ENCODE measurements at places on chromosomes 5 and 9. TPM values are rescaled to one million over a fixed set of nuclear protein-coding genes. Genes with fewer than 3 reads are reported as not detected.

The MYO10 gene
- total RNA-seq = 126 TPM

The APBB3 gene
- total RNA-seq = 5.5 TPM

The HINT1 gene
- 187 TPM for total RNA-seq

The ST6GALNAC6 gene
- total RNA-seq = 36.2 TPM

The EQTN gene
- not detected for total RNA-seq

The CDH9 gene
- not detected for total RNA-seq

The TMEM267 gene
- total RNA-seq = 9.8 TPM

The EMB gene
- total RNA-seq = not detected

The IL4 gene
- total RNA-seq = not detected

The IL5 gene
- not detected for total RNA-seq

The DPH7 gene
- 28.0 TPM for total RNA-seq

The SLC34A1 gene
- not detected for total RNA-seq

The SLC24A2 gene
- total RNA-seq = not detected

The HABP4 gene
- total RNA-seq = 9.8 TPM

The PCDHGB5 gene
- 8.7 TPM for total RNA-seq

The ZNG1E gene
- 34.7 TPM for total RNA-seq

The PSMB7 gene
- total RNA-seq = 260 TPM

The TRIM7 gene
- 15.5 TPM for total RNA-seq

The RETREG1 gene
- 0.14 TPM for total RNA-seq

The PRDM9 gene
- not detected for total RNA-seq

The SLC25A2 gene
- total RNA-seq = 0.32 TPM

The AMBP gene
- not detected for total RNA-seq

The IL9 gene
- not detected for total RNA-seq

The CATSPER3 gene
- not detected for total RNA-seq

The IFNA2 gene
- not detected for total RNA-seq

The LSM11 gene
- total RNA-seq = 12.1 TPM

The SMC2 gene
- 36.8 TPM for total RNA-seq

The ATP10B gene
- total RNA-seq = not detected

The GPR21 gene
- 0.46 TPM for total RNA-seq

The ECSCR gene
- total RNA-seq = 513 TPM

The AGXT2 gene
- not detected for total RNA-seq

The PARP8 gene
- total RNA-seq = 0.28 TPM

The ECPAS gene
- 102 TPM for total RNA-seq

The RLN1 gene
- total RNA-seq = not detected

The PCSK5 gene
- 8.9 TPM for total RNA-seq

The MOCS2 gene
- total RNA-seq = 24.0 TPM

The DBH gene
- not detected for total RNA-seq

The PRR16 gene
- total RNA-seq = not detected

The PCDHGA10 gene
- 3.1 TPM for total RNA-seq

The ZBTB6 gene
- total RNA-seq = 11.7 TPM

The CCNJL gene
- total RNA-seq = 3.2 TPM

The SPINK13 gene
- total RNA-seq = not detected

The OTP gene
- not detected for total RNA-seq

The UGCG gene
- 46.5 TPM for total RNA-seq

The PELO gene
- total RNA-seq = 18.4 TPM

The GABRA6 gene
- not detected for total RNA-seq

The PNPLA7 gene
- 0.20 TPM for total RNA-seq

The PHF2 gene
- total RNA-seq = 14.9 TPM

The CDKN2A gene
- total RNA-seq = 2.0 TPM

The PCDHGA9 gene
- 1.8 TPM for total RNA-seq

The LRRC19 gene
- total RNA-seq = not detected

The RNF130 gene
- 28.1 TPM for total RNA-seq

Data from pulmonary artery endothelial cell (primary cell).